ENCODE measurements at places on chromosomes 12 and 14.

- DNase-seq: no peak
Observed at GRCh38 chr12:121575952-121576625, 4.7 kb downstream of the KDM2B start.

DNA sequence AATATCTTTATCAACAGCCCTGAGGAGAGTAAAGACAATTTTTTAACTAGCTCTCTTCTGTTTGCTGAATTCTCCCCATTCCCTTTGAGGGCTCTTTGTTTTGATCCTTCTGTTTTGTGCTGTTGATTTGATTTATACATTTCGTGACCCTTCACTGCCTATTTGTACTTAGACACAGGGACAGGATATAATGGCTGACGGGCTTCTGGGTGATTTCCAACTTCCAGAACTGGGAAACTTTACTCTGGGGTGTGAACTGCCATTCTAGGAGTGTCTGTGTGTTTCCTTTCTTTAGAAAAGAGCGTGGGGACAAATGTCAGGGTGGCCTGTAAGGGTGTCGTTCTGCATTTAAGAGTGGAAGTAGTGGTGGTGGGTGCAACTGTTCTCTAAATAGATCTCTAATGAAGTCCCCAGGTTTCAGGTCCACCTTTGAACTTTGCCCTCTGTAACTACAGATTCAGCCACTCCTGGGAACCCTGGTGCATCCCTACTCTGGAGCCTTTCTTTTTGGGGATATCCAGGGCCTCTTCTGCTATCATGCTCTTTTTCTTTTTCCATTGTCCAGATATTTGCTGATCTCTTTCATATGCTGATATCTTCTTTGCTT, 22.3 kb upstream of the SSPN start:
- DNase-seq: no peak

GRCh38 chr14:69135133-69135532, 17.8 kb downstream of the DCAF5 start:
- DNase-seq: no peak

DNA sequence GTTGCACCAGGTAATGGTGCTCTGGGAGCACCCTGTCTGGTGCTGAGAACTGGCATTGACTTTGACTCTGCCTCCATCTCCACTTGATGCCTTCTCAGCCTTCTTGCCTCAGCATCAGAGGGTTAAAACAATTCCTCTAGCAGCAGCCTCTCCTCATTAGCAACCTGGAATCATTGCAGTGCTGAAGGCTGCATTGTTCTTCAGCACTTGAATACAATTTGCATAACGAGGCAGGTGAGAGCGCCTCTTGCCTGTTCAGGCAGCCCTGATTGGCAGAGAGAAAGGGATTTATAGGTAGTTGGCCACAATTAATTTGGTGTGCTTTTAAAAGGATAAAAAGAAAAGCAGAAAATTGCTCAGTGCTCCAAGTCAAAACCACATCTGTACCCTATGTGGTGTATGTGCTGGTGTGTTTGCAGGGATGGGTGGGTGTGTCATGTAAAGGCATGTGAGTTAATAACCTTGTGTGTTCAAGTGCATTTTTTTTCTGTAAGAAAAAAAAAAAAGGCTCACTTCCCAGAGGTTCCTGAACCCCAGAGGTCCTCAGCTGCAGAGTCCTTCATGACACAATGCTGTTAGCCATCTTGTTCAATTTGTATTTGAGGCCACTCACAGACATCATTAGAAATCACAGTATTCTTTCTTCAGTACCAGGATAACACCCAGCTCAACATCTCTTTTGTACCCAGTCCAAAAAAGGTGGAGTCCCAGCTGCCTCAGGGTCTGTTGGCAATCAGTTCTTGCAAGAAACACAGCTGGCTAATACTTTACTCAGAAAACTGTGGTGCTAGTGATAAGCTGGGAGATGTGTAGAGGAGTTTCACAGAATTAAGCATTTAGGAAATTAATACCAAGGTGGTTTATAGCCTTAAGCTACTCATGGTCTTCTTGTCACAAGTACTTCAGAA, 385.6 kb downstream of the GRIN2B start:
- DNase-seq: no peak

- DNase-seq: no peak
Observed at GRCh38 chr12:40153432-40153831, 47.6 kb upstream of the SLC2A13 start.

DNA sequence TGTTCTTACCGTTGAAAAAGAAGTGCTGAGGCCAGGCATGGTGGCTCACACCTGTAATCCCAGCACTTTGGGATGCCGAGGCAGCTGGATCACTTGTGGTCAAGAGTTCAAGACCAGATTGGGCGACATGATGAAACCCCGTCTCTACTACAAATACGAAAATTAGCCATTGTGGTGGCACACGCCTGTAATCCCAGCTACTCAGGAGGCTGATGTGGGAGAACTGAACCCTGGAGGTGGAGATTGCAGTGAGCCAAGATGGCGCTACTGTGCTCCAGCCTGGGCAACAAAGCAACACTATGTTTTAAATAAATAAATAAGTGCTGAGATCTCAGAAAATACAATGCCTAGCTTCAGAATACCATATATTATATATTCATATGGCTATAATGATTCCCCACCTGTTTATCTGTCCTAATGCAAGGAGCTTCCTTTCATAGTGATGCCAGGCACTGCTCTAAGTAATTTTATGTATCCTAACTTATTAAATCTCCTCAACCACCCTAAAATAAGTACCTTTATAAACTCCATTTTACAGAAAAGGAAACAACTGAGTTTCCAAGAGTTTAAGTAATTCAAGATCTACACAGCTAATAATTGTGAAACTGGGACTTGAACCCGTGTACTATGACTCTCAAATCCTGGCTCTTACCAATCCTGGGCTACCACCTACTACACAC, 7.3 kb downstream of the PHLDA1 start:
- DNase-seq: no peak

GRCh38 chr14:98133806-98134205, 1138.2 kb downstream of the BCL11B start:
- no peak for DNase-seq

DNA sequence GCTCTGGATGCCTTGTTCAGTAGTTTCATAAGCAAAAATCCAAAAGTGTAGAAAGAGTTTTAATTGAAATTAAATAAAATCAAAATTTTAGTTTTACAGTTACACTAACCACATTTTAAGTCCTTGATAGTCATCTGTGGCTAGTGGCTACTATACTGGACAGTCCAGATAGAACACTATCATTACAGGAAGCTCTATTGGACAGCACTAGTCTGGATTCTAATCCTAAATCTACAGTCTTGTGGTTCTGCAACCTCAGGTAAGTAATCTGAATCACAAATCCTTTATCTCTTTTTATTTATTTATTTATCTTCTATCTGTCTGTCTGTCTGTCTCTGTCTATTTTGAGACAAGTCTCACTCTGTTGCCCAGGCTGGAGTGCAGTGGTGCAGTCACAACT, 18.0 kb downstream of the RAP1B start:
- DNase-seq: no peak

DNA sequence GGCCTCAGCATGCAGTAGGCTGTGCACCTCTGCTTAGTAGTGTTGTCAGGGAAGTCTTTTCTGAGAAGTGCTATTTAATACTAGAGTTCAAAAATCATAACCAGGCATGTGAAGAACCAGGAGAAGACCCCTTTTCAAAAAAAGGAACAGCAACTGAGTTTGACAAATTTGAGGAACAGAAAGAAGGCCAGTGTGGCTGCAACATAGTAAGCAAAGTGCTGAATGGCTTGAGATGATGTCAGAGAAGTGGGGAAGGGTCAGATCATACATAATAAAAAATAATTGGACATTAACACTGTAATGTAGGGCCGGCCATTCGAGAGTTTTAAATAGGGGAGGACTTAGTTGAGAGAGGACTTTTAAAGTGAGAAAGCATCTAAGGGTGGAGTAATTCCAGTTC, 11.1 kb upstream of the CNTN1 start:
- DNase-seq: no peak

- peak; percentile 23 for DNase-seq
Observed at GRCh38 chr14:66746316-66747006, 238.5 kb downstream of the GPHN start.

DNA sequence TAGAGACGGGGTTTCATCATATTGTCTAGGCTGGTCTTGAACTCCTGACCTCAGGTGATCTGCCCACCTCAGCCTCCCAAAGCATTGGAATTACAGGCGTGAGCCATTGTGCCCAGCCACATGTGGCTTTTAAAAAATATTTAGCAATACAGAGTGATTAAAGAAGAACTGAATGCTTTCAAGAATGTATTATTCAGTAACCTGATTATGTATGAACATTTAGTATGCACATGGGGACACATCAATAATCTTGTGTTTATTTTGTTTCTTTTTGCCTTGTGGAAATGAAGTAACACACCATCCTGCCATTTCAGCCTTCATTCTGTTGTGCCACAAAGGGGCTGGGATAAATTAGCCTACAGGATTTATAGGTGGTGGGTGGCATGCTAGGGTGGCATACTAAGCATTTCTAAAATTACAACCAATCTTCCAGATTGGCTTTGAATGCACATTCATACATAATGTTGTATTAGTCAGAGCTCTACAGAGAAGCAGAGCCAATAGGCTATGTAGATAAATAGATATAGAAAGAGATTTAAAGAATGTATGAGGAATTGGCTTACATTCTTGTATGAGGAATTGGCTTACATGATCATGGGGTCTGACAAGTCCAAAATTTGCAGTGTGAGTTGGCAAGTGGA, 25.5 kb upstream of the TXNRD1 start:
- no peak for DNase-seq
